ENCODE measurements at places on chromosomes 3 and 15.

- DNase-seq, result no peak
Measured at GRCh38 chr3:5510300-5510699, 322.8 kb downstream of the EDEM1 start.

- DNase-seq, result no peak
Measured at GRCh38 chr15:64954395-64954794, 35.3 kb downstream of the SPG21 start.

GRCh38 chr3:187833799-187834578 is 88.7 kb upstream of the BCL6 start:
- DNase-seq, result no peak

- no peak for DNase-seq
Measured at GRCh38 chr3:191220908-191221307, 21.9 kb downstream of the OSTN start.

DNA sequence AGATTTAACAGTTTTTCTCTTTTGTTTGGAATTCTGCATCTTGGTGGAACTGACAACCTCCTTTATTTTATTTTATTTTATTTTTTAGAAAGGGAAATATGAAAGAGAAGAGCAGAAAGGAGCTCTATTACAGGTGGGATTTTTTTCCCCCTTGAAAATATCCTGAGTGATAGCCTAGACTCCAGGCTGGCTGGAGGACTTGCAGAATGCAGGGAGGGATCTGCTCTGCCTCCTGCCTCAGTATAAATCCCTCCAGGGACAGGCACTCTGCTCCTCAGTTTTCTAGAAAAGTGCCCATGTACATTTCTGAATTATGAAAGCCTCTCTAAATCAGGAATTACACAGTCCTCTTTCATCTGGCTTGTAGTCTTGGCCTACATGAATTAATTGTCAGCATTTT is 173.7 kb downstream of the TMEM108 start:
- DNase-seq, result no peak

- no peak for DNase-seq
Measured at GRCh38 chr3:44509393-44509921, 32.0 kb upstream of the ZNF445 start.

DNA sequence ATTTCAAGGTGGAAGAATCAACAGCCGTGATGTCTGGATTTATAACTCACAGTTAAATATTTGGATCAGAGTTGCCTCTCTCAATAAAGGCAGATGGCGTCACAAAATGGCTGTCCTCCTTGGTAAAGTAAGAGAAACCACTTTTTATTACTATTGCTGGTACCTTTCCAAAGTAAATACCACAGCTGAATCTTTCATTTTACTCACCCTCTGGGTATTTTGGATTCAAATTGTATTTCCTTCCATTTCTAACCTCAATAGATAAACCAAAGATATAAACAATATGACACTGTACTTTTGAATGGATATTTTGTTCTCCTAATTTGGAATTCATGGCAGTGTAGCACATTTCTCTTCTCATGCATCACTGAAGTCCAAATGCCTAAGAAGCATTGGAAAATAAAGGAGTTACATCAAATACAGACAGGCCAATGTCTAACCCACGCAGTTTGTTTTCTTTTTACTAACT is 29.5 kb downstream of the KLHL24 start:
- no peak for DNase-seq

All from ecto neural progenitor cell (in vitro differentiated cells).